ENCODE measurements at places on chromosomes 7 and 10. TPM values are rescaled to one million over a fixed set of nuclear protein-coding genes. Genes with fewer than 3 reads are reported as not detected.

Gene VWA2
- total RNA-seq, result not detected

Gene GNAT3
- not detected for total RNA-seq

Gene FGFBP3
- total RNA-seq, result 3.0 TPM

Gene EPC1
- total RNA-seq, result 25.7 TPM

Gene ANKRD1
- not detected for total RNA-seq

Gene CYP2C8
- total RNA-seq, result 0.49 TPM

Gene PCDH15
- total RNA-seq, result not detected

Gene KCNMA1
- total RNA-seq, result 0.27 TPM

Gene AKR1C2
- 29.4 TPM for total RNA-seq

Gene AOAH
- not detected for total RNA-seq

Gene FAM131B
- 0.04 TPM for total RNA-seq

DNA sequence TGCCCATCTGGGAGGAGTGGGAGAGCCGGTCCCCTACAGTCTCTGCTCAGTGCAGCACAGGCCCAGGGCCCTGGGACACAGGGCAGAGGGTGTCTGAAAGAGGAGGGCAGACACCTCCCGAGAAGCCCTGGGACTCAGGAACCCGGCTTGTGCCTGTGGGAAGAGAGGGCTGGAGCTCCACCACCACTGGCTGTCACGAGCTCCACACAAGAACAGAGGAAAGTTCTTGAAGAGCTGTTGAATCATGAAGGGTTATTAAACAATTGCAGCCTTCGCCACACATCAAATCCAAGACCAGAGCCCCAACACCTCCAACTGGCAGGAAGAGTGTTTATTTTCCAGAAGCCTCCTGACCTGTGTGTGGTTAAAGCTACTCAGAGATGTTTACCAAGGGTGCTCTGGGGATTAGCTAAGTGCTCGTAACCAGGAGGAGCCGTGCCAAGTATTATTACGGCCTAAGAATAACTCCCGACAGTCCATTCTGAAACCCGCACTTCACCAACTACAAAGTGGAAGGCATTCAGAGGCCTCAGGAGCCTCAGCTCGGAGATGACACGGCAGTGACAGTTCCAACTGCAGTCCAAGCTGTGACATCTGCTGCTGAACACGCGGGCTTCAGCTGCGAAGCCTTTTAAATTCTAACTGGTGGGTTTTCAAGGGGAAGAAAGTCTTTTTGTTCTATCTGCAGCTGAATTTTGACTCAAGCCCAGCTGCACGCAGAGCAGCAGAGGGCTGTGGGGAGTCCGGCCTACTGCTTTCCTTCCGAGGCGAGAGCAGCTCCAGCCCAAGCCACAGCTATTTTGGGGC, 75.1 kb downstream of the MAD1L1 start:
- no peak overlapping the region for H3K4me3 ChIP-seq
- H3K27me3 ChIP-seq, result no peaks in the 10 kb centered on the region
- peaks cover 3% of the 10 kb centered on the region for H3K36me3 ChIP-seq
- H3K4me1 ChIP-seq, result peaks cover 8% of the 10 kb centered on the region
- no peak overlapping the region for H3K27ac ChIP-seq

GRCh38 chr10:80600256-80600655, 62.6 kb downstream of the SH2D4B start:
- H3K36me3 ChIP-seq, result no peaks in the 10 kb centered on the region
- no peaks in the 10 kb centered on the region for H3K4me1 ChIP-seq
- H3K27ac ChIP-seq, result no peak overlapping the region
- no peak for DNase-seq

- DNase-seq, result no peak
- H3K4me3 ChIP-seq, result no peak overlapping the region
- H3K36me3 ChIP-seq, result no peaks in the 10 kb centered on the region
- H3K4me1 ChIP-seq, result peaks cover 8% of the 10 kb centered on the region
- H3K27me3 ChIP-seq, result no peaks in the 10 kb centered on the region
These were observed 57.8 kb downstream of the HHEX start for GRCh38 chr10:92747600-92747999.

DNA sequence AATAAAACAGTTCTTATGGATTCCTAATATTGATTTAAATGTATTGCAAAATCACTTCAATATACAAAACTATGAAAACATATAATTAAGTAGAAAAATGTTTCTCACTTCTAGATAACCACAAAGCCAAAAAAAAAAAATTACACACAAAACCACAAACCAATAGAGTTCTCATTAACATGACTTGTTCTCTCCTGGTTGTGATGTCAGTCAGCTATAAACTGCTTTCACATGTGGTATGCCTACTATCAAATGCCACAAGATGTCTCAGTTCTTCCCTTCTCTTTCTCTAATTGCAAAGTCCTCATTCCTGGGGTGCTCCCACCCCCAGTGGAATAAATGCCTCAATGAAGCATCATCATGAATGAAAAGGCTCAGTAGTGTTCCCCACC, 16.6 kb downstream of the GNAI1 start:
- no peak for DNase-seq
- no peaks in the 10 kb centered on the region for H3K36me3 ChIP-seq
- no peaks in the 10 kb centered on the region for H3K27me3 ChIP-seq
- H3K27ac ChIP-seq, result no peak overlapping the region
- H3K4me1 ChIP-seq, result no peaks in the 10 kb centered on the region

- H3K4me3 ChIP-seq, result no peak overlapping the region
- H3K27ac ChIP-seq, result peak overlapping the region; percentile 38
- H3K4me1 ChIP-seq, result no peaks in the 10 kb centered on the region
- H3K36me3 ChIP-seq, result no peaks in the 10 kb centered on the region
- no peaks in the 10 kb centered on the region for H3K27me3 ChIP-seq
- DNase-seq, result no peak
These were observed 638.1 kb upstream of the POT1 start for GRCh38 chr7:125567686-125568085.

DNA sequence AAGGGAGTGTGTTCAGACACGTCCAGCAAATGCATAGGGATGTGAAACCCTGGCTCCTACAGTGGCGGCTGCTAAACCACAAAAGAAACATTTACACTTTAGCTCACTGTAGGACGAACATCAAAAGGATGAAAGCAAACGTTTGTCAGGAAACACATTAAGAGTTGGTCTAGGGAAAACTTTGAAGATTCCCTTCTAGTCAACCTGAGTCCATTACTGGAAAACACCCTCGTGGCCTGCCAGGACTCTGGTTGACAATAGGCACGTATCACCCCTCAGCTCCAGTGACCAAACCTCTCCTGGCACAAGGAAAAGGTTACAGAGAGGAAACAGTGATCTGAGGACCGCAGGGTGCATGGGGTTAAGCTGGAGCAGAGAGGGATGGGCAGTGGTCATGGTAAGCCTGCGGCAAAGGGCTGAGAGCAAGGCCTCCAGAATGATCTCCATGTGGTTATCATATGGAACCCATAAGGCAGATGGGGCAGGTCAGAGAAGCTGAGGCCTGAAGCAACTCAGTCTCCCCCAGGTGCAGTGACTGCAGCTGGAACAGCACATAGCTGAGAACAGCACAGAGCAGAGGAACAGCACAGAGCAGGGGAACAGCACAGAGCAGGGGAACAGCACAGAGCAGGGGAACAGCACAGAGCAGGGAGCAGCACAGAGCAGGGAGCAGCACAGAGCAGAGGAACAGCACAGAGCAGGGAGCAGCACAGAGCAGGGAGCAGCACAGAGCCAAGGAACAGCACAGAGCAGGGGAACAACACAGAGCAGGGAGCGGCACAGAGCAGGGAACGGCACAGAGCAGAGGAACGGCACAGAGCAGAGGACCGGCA, 49.9 kb downstream of the CHST15 start:
- H3K36me3 ChIP-seq, result no peaks in the 10 kb centered on the region
- H3K27ac ChIP-seq, result no peak overlapping the region
- no peak overlapping the region for H3K4me3 ChIP-seq
- peaks cover 6% of the 10 kb centered on the region for H3K27me3 ChIP-seq

GRCh38 chr7:131947661-131948060, 391.2 kb upstream of the PODXL start:
- no peaks in the 10 kb centered on the region for H3K36me3 ChIP-seq
- no peak for DNase-seq
- H3K4me3 ChIP-seq, result no peak overlapping the region
- H3K27ac ChIP-seq, result no peak overlapping the region
- H3K27me3 ChIP-seq, result peaks cover 5% of the 10 kb centered on the region

DNA sequence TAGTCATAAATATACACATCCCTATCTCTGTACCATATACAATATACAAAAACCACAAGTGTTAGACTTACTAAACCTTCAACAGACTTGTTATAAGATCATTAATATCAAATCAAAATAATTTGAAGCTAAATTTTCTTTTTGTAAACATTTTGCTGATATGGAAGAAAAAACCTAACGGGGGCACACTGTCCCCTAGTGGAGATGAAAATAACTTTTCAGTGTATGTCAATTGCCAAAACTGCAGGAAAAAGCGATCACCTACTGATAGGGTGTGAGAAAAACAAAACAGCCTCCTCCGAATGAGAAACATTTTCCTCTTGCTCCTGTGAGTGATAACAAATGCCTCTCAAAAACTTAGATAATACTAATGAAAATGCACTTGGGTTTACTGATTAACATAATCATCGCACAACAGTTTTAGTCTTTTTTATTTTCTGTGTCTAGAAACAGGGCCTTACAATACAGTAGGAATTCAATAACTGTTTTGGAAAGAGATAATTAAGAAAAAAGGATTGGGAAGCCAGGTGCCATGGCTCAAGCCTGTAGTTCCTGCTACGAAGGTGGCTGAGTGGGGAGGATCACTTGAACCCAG, 322.7 kb downstream of the CRPPA start:
- peak; percentile 40 for DNase-seq
- no peak overlapping the region for H3K27ac ChIP-seq
- H3K4me1 ChIP-seq, result no peaks in the 10 kb centered on the region
- H3K4me3 ChIP-seq, result no peak overlapping the region

DNA sequence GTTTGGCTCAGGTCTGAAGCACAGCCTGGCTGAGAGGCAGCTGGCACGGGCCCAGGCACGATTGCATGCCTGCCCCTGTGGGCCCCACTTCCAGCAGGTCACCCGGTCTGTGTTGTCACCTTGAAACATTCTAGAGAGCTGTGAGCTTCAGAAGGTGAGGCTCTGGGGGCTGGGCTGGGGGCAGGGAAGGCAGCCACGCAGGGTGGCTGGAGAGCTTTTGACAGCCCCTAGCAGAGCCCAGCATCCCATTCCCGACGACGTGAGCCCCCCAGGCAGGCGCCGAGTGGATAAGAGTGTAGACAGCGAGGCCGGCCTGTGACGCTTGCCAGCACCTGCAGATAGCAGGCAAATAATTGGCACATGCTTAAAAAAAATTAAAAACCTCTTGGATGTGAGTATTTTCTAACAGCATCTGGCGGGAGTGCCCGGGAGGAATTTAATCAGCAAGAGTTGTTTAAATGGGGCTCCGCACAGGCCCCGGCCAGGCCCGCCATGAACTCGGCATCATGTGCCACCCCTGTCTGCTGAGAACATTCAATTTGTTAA, 212.0 kb upstream of the TBX20 start:
- H3K4me3 ChIP-seq, result no peak overlapping the region
- no peak overlapping the region for H3K27ac ChIP-seq
- no peaks in the 10 kb centered on the region for H3K27me3 ChIP-seq
- DNase-seq, result no peak

DNA sequence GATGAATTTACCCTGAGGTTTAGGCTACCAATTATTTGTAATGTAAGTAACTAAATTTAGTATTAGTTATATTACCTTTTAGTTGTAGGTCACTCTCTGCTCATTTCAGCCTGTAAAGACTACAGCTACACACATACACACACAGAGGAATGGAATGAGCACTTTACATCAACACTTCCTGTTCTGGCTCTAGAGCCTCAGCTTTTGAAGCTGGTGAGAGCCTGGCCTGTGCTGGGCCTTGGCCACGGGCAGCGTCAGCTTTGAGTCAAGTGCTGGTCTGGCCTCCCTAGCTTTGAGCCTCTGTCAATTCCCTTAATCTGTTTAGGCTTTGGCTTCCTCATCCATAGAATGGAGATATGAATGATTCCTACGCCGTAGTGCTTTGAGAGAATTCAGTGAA, 141.7 kb downstream of the EGFR start:
- H3K36me3 ChIP-seq, result no peaks in the 10 kb centered on the region
- no peak overlapping the region for H3K4me3 ChIP-seq
- peaks cover 6% of the 10 kb centered on the region for H3K4me1 ChIP-seq
- peaks cover 14% of the 10 kb centered on the region for H3K27me3 ChIP-seq
- no peak for DNase-seq

DNA sequence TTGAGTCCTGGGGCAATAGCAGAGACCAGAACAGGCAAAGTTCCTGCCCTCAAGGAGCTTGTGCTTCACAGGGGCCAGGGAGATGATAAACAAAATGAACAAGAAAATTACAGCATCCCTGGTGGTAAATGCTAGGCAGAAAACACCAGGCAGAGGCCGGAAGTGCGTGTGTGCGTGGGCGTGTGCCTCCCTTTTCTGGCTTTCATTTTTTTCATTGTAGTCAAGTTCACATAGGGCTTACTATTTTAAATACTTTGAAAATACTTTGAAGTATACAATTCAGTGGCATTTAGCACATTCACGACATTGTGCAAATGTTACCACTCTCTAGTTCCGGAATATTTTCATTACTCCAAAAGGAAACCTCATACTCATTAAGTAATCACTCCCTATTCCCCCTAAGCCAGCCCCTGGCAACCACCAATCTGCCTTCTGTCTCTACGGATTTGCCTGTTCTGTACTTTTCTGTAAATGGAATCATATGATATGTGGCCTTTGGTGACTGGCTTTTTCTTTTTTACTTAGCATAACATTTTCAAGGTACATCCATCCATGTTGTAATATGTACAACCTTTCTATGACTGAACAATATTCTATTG, 88.1 kb upstream of the PDCD4 start:
- H3K4me3 ChIP-seq, result no peak overlapping the region
- no peaks in the 10 kb centered on the region for H3K27me3 ChIP-seq
- H3K36me3 ChIP-seq, result peaks cover 23% of the 10 kb centered on the region
- peaks cover 15% of the 10 kb centered on the region for H3K4me1 ChIP-seq

DNA sequence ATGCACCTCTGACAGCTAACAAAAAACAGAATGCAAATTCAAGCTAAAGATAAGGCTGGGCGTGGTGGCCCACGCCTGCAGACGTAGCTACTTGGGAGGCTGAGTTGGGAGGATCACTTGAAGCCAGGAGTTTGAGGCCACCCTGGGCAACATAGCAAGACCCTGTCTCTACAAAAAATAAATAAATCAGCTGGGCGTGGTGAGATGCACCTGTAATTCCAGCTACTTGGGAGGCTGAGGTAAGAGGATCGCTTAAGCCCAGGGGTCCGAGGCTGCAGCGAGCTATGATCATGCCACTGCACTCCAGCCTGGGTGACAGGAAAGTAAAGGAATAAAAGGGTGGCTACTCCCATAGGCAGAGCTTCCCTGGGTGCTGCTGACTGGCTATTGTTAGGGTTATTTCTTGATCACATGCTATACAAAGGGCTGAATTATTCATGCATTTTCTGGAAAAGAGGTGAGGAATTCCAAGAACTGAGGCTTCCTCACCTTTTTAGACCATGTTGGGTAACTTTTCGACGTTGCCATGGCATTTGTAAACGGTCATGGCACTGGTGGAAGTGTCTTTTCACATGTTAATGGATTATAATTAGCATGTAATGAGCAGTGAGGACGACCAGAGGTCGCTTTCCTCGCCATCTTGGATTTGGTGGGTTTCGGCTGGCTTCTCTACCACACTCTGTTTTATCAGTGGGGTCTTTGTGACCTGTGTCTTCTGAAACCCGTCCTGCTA, 6.9 kb upstream of the PSMG3 start:
- peaks cover 16% of the 10 kb centered on the region for H3K4me1 ChIP-seq
- H3K27me3 ChIP-seq, result peaks cover 13% of the 10 kb centered on the region
- no peaks in the 10 kb centered on the region for H3K36me3 ChIP-seq
- no peak overlapping the region for H3K27ac ChIP-seq
- H3K4me3 ChIP-seq, result no peak overlapping the region
- DNase-seq, result no peak

All from K562 (cell line).